ENCODE measurements at places on chromosomes 1 and 21.

DNA sequence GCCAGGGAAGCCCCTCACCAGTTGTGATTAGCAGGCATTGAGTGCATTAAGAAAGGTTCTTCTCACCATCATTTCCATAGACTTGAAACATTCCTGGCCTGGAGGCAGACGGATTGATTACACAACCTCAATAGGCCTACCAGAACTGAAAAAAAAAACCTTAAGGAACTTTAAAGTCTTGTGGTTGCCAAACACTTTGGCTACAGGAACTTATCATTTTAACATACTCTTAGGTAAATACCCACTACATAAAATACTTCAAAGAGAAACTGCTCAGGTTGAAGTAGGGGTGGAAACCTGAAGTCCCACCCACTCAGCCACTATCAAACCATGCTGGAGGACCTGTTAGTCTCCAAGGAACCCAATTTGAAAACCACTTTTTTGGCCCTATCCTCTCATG lies 22.4 kb upstream of the HMGB4 start:
- DNase-seq = no peak

GRCh38 chr1:42450061-42450460 lies 5.8 kb downstream of the ZMYND12 start:
- DNase-seq = no peak

DNA sequence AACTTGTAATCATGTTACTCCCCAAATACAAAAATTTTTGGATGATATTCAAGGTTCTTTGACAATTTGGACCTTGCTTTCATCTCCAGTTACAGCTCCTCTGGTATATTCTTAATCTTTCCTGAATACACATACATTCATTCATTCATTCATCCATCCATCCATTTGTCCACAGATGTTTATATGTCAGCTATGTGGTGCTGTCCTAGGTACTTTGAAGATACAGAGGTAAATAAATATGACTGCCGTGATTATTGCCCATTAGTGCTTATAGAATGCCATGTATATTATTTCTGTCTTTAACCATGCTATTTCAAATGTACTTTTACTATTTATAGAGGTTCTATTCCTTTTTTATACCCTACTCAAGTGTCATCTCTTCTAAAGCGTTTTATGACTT lies 72.1 kb downstream of the SYT14 start:
- DNase-seq = no peak

DNA sequence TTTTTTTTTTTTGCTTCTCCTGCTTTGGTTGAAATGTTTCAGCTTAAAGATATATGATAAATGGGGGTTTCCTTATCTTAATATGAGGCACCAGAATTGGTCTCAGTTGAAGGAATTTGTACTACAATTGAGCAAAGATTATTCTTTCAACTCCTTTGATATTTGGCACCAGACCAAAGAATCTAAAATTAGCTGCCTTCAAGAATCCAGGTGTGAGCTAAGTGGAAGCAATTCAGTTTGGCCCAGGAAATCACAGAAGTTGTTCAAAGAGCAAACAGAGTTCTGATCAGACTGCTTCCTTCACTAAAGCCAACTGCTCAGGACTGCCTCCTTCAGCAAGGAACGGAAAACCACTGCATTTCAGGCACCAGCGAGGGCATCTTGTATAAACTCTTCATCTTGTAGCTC lies 68.3 kb upstream of the BCAR3 start:
- no peak for DNase-seq

DNA sequence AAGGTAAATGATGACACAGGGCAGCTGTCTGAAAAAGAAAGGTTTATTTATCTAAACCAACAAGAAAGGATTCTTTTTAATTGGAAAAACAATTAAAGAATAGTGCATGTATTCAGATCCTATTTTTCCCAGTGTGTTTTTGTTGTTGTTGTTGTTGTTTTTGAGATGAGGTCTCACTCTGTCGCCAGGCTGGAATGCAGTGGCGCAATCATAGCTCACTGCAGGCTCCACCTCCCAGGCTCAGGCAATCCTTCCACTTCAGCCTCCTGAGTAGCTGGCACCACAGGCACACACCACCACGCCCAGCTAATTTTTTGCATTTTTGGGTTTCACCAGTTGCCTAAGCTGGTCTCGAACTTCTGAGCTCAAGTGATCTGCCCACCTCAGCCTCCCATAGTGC lies 22.1 kb downstream of the NEK2 start:
- no peak for DNase-seq

DNA sequence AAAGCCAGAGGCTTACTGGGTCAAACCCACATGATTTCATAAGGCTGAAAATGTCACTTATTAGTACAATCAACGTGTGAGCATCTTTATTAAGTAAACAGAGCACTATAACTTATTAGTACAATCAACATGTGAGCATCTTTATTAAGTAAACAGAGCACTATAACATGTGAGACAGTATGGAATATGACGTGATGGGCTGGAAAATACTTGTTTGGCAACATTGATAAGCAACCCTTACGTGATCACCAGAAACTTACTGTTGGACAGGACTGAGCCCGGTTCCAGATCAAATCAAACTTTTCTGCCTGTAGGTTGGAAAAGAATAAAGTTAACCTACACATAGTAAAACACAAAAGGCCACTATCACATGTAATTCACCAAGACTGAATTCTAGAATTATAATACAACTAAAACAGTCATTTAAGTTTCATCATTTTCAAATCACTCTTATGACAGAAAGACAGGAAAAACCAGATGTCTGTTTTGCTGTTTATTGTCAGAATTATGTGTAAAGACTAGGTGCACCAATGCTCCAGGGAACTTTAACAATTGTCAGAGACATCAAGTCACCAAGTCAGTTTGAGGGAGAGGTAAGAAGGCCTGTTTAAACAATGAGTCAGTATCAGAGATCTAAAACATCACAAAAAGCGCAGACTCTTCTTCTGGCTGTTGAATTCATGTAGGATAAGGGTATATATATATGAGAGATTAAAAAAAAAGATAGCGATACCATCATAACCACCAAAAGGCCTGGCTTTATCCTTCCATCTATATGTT lies 15.7 kb downstream of the ATPAF1 start:
- no peak for DNase-seq

DNA sequence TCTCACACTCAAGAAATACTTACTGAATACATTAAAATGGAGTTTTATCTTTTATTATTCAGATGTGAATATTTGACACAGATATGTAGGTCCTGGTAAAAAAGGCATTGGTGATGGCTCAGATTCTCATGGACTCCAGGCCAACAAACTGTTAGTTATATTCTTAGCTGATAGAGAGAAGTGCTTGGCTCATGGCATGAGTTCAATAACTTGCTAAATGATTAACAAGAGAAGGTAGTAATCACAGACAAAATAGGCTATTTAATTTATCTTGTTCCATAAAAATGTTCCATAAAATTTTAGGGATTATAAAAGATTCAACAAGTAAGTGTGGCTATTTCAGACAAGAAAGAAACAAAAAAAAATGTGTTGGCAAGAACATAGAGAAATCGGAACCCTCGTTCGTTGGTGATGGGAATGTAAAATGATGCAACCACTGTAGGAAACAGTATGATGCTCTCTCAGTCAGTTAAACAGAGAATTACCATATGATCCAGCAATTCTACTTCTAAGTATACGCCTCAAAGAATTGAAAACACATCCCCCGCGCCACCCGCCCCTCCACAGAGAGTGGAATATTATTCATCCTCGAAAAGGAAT lies 737.8 kb upstream of the ADAMTS5 start:
- DNase-seq = no peak

- no peak for DNase-seq
These were observed 12.1 kb upstream of the SGIP1 start for GRCh38 chr1:66521721-66522365.

GRCh38 chr1:236284291-236284721 lies 2.5 kb upstream of the ERO1B start:
- DNase-seq = no peak

DNA sequence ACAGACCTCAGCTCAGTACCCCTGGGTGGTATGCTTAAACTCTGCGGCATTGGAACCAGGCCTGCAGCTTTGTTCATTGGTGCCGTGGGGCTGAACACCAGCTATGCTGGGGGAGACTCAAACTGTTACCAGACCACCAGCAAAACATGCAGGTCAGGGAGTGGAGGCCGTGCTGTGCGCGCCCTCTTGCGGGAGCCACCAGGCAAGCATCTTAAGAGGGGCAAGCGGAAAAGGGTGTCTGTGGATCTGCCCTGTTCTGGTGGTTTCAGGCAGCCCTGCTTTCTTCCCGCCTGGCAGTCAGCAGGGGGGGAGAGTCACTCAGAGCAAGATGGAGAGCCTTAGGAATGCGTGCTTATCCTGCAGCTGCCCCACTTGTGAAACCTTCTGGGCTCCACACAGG lies 276.9 kb upstream of the ZRANB2 start:
- DNase-seq = no peak

DNA sequence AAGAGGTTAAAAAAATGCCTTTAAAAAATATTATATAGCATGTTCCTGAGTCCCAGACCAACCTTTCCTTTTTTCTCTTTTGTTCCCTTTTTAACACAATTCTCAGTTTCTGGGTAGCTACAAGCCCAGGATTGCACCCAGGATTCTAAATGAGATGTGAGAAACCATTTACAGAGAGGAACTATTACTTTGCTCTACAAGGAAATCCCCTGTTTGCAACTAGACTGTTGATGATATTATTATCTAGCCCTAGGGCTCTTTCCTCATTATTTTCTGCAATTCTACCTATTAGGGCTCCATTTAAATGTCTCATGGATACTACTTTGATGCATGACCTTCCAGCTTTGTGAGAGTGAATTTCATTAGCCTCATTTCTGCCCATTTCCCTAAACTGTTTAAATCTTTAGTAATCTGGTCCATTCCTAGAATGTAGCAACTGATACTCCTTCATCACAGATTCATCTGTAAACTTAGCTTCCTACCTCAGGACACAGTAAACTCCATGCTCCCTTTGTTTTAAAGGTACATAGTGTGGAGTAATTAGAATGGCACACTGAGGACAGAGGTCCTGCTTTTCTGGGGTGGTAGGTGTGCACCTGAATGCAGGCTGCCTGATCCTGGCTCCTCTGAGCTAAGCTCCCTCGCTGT lies 7.1 kb upstream of the KIF14 start:
- DNase-seq = no peak

DNA sequence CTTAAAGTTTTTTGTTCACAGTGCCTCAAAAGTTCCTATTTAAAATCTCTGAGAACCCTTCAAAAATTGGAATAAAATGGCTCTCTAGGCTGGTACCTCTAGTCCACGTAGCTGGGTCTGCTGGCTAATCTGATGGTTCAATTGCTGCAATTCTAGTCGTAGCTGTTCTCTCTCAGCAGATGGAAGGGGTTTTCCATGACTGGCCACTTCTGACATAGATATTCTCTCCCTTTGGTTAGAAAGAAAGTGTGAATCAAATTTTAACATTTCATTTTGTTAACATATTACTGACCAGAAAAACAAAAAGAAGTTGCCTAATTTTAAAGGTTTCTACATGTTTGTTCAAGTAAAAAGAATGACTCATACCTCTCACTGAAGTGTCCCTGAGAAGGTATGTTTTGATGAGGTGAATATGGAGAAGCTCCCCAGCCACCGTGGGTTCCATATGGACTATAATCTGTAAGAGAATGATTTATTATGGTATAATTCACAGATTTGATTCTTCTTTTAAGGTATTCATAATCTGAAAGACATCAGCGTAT lies 29.3 kb upstream of the SERPINC1 start:
- no peak for DNase-seq

GRCh38 chr1:151539321-151540020 lies 638 bp upstream of the TUFT1 start:
- DNase-seq = no peak

- no peak for DNase-seq
These were observed 33.7 kb upstream of the IFI44L start for GRCh38 chr1:78586572-78586971.

GRCh38 chr1:119549719-119550132 lies 42.7 kb downstream of the HSD3B1 start:
- DNase-seq = peak; percentile 36

DNA sequence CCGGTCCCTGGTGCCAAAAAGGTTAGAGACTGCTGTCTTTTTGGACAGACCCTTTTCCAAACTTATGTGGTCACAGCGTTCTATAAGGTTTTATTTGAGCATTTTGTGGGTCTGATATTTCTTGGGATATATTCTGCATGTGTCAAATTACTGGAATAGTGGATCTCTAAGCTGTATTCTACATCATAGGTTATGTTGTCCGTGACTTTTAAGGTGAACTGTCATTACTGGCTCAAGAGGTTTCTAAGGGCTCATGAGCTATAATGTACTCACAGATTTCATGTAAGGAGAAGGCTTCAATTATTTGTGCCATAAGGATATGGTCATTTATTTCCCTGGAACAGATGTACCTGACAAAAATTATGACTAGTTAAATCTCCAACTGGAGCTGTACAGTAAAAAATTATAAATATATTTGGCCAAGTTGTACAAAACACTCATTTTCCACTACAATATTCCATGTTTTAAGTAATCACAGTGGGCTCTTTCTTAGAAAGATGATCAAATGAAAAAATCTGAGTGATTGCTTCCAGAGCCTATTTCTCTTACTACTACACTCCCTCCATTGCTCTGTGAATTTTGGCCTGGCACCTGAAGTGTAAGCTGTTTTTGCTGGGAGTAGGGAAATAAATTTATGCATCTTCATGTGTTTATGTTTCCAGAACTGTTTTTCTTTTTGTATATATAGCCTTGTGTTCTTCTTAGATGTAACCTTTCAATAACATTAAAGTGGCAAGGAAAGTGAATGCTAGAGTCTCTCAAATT lies 538.1 kb upstream of the ZRANB2 start:
- no peak for DNase-seq

DNA sequence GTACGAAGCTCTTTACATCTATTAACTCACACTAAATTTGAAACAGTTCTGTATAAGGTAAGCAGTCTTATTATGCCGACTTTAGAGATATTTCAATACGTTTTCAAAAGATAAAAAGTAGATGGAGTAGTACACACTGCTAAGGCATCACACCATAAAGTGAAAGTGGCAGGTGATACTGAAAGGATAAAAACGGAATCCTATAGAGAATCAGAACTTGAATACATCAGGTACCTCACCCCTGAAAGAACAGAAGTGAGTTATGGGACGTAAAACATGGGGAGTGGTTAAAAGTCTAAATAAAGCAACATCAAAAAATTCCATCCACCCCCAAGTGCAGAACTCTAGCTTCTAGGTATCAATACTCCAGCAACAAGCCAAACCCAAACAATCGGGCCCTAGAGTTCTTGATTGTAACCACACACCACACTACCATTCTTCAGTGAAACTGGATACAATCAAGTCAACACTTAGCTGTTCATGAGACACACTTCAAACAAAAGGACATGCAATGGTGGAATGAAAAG lies 142.6 kb downstream of the SMYD3 start:
- DNase-seq = no peak

GRCh38 chr1:9714257-9714718 lies 62.8 kb downstream of the PIK3CD start:
- DNase-seq = no peak

GRCh38 chr1:45403298-45403697 lies 63.1 kb upstream of the MUTYH start:
- DNase-seq = no peak

DNA sequence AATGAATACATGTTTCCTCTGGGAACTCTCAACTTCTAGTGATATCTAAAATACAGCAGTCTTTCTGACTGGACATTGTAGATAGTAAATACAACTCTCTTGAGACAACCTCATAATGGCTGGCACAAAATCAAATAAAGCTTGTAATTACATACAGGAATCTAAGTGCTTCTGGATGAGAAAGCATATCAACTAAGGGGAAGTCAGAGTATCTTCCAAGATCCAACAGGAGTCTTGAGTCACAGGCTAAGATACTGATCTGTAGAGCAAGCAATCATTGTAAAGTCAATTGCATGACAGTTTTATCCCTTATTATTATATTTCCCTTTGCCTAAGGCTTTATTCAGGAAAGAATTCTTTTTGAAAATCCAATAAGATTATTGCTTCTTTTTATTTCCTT lies 249.9 kb downstream of the LRRIQ3 start:
- no peak for DNase-seq

- DNase-seq = no peak
These were observed 3.1 kb upstream of the SH3BP5L start for GRCh38 chr1:248828845-248829244.

All from glomerular endothelial cell (primary cell).